G401 (cell line): ENCODE measurements at places on chromosomes 4 and X.
A peak's percentile ranks its signal among the peaks of the same experiment; 100 is the strongest.

DNA sequence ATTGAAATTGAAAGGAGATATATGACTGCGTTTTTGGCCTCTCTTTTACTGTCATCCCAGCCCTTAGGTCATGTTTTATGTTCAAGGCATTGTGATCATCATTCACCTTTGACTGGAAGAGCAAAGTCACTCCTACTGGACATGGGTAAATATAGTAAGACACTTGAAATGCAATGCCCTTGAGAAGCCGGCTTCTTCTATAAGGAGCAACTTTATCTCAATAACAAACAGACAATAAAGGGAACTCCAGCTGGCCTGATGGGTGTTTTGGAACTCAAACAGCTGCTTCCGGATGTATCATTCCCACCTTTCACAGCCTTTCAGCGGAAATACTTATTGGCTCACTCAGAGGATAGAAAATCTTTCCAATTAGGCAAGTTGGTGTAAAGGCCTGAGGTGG is 65.1 kb upstream of the C4orf54 start:
- no peak for DNase-seq

- no peak for DNase-seq
Measured at GRCh38 chrX:24002792-24003191, 24.2 kb downstream of the KLHL15 start.

DNA sequence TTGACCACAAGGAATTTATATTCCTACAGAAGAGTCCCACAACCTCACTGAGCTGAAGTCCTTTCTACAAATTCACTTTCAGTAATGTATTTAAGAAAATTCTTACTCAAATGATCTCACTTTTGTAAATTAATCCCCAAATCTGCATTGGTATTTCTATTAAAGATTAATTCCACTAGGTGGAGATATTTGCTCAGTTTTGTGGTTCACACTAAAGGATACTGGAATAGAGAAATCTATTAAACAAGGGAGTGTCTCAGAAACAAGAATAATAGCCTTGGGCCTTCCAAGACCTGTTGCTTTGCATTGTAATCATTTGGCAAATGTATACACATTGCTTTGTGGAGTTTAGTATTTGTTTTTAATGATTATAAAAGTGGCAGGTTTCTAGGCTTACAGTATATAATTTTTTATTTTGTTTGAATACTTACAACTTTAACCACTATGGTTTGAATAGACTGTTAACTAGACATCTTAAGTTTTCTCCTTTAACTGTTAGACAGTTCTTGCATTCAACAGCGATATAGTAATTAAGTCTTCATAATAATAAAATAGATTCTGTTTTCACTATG is 25.9 kb downstream of the CFAP299 start:
- peak; percentile 40 for DNase-seq

GRCh38 chrX:12013211-12013618 is 125.1 kb upstream of the FRMPD4 start:
- DNase-seq: no peak

- DNase-seq: no peak
Measured at GRCh38 chr4:143372093-143372915, 35.6 kb downstream of the GAB1 start.

DNA sequence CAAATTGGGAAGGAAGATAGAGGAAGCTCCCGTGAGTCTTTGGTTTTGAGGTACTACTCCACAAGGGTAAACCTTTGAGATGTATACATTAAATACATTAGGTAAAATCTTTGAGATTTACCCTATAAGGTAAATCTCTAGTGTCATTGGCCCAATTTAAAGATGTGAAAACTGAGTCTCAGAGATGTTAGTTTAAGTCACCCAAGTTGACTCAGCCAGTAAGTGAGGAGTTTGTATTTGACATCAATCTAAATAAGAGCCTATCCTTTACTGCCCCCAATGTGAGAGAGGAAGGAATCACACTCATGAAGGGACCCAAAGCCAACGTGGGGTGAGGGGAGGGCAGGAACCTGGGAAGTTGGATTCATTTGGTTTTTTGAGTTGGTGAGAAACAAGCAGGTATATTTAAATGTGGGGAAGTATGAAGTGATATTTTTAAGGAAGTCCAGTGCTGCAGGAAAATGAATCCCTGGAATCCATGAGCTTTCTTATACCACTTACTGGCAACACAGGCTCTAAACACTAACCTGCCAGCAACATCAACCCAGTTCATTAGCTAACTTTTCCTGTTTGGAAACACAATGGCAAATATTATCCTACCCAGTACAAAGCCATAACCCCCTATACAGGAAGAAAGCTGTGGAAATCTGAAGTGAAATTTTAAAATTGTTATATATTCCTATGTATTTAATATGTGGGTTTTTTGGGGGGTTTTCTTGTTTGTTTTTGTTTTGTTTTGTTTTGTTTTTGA is 55.3 kb downstream of the PALLD start:
- no peak for DNase-seq

DNA sequence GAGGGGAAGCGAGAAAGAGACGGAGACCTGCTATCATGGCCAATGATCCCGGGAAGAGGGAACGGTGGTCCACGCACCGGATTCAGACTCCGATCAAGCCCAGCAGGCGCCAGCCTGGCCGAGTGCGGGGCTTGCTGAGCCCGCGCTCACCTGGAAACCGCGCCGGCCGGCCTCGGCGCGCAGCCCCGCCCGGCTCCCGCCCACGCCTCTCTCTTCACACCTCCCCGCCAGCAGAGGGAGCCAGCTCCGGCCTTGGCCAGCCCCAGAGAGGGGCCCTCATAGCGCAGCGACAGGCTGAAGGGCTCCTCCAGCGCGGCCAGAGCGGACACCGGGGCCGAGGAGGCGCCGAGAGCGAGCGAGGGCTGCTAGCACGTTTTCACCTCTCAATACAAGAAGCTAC is 36.8 kb upstream of the SPANXN2 start:
- no peak for DNase-seq

GRCh38 chr4:48193096-48193836 is 59.2 kb upstream of the TXK start:
- DNase-seq: no peak

GRCh38 chr4:32645653-32646052 is 1925.5 kb downstream of the PCDH7 start:
- DNase-seq: no peak

DNA sequence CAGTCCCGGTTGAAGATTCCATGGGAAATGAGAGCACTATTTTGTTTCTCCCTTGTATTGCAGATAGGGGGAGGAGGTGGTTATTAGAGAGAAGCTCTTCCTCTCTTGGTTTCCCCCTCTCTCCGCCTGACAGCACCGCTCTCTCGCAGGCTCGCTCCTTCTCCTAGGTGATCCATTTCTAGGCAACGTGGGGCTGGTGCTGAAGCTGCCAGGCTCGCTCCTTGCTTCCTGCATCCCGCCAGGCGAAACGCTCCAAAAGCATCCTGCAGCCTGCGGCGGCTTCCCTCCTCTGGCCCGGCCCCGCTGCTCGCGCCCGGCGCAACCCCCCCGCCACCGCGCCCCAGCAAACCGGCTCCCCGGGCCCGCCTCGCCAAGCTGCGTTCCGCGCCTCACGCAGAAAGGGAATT is at the start of gene GRID2:
Gene GRID2 (plus strand): TSS at position 346 of the 407 bp plus-strand sequence.
- DNase-seq: peak; percentile 92

DNA sequence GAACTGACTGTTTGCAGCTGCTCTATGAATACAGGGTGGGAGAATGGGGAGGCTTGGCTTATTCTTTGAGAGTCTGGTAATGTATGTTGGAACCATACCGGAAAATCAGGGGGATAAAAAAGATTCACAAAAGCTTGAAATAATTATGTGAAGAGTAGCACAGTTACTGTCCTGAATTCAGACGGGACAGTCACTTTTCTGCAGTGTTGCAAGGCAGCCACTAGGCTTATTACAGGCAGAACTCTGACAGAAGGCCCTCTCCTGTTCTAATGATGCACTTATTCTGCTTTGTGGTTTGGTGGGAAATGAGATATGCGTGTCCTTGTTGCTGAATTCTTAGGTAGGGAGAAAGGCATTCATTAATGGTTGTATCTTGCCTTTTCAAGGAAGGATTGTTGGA is 37.2 kb downstream of the GUCY1B1 start:
- DNase-seq: no peak
